Cardiac septum (tissue), 1 donor: ENCODE measurements at places on chromosomes 7 and 10. TPM values are rescaled to one million over a fixed set of nuclear protein-coding genes. Genes with fewer than 3 reads are reported as not detected.

GRCh38 chr10:52228556-52228955 lies 85.5 kb upstream of the DKK1 start:
- DNase-seq = no peak

- no peak for DNase-seq
Observed at GRCh38 chr7:142496545-142496991, 238.7 kb upstream of the PRSS58 start.

- no peak for DNase-seq
Observed at GRCh38 chr10:86644152-86644793, 10.1 kb upstream of the OPN4 start.

DNA sequence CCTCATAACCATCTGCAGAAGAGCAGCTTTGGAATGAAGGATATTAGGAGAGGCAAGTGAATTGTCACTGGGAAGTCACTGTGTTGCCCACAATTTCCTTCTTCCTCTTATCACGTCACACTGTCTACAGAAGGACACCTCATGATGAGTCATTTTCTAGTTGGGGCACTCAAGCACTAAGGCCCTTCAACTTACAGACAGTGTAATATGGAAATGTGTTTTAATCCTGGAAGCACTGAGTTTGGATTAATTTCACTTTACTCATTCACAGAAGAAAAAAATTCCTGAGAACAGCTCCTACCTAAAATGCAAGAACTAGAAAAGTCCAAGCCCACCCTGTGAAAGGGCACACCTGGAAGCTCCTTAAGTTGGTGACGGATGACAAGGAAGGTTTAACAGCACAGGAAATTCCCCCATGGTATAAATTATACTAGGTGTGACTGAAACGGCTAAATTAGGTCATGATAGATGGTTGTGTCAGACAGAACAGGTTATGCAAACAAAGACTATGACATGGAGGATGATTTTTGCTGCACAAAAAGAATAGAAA lies 56.6 kb downstream of the PARD3 start:
- DNase-seq = no peak

DNA sequence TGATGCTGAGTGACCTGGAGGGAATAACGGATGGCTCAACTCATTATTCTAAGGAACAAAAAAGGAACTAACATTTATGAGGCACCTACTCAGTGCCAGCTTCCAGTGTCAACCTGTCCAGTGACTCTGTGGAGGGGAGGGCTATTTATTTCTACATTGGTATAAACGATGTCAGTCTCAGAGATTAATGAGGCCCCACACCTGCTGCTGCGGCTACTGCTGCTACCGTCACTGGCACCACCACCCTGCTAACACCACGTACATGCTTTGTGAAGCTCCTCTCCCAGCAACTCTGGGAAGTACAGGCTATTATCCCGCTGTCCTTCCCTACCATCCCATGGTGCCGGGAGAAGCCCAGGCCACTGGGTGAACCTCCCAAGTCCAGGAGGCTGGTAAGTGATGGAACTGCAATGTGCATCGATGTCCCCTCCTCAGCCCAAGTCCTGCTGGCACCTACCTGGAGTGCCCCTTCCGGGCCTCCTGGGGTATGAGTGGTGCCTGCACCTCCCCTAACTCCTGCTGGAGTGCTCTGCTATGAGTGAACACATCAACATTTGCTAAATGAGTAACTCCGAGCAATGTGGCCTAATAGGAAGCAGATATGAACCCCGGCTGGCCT lies 101.5 kb downstream of the ARHGAP22 start:
- DNase-seq = peak; percentile 53

- DNase-seq = no peak
Observed at GRCh38 chr10:121071901-121072300, 220.7 kb downstream of the WDR11 start.

Gene TUBGCP2
- total RNA-seq = 39.4 TPM

Gene TMEM236
- total RNA-seq = 0.54 TPM
